NCI-H2081 treated with DMSO at 0.1 percent for 48 hours (cell line): ENCODE measurements at places on chromosomes 3 and 15.

DNA sequence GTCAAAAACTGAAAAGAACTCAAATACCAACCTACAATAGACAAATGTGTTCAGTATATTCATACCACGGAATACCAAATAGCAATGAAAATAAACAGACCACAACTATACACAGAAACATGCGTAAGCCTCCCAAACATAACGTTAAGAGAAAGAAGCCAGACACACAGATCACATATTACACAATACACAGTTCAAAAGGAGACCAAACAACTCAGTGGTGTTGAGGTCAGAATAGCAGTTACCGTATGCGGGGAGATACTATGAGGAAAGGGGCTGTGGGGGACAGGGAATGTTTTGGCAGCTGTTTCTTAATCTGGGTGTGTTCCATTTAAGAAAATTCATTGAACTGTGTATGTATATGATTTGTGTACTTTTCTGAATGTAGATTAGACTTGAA lies 6.6 kb downstream of the OSBPL10 start:
- no peak for DNase-seq

GRCh38 chr15:49507261-49507660 lies 84.2 kb downstream of the FGF7 start:
- no peak for DNase-seq

- DNase-seq = no peak
Observed at GRCh38 chr3:168859143-168859542, 763.4 kb upstream of the GOLIM4 start.

DNA sequence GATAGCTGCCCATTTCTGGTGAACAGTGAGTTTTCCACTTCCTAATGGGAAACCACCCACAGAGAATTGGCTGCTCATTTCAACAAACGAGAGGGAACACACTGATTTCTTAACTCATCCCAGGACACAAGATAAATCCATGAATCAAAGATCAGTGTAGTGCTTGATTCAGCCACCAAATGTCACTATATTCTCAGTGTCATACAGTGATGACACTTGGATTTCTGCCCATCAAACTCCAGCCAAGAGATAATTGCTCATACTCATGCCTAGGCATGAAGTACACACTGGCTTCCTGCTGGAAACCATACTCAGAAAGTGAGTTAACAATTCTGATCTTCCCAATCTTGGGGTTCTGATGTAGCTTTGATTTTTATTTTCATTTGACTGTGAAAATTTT lies 35.4 kb upstream of the GRM7 start:
- DNase-seq = no peak

DNA sequence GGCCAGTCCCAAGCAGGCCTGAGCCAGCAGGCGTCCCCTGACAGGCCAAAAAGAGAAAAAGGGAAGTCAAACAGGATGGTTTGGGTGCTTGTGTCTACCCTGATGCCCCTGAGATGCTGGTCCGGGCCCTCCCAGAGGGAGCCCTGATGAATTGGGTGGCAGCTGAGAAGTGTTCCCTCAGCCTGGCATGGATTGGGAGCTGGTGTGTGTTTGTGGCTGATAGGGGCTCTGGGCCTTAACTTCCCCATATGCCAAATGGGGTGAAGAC lies 1.4 kb downstream of the FBLN2 start:
- DNase-seq = no peak

GRCh38 chr3:193882091-193882490 lies 253.9 kb upstream of the HES1 start:
- no peak for DNase-seq

DNA sequence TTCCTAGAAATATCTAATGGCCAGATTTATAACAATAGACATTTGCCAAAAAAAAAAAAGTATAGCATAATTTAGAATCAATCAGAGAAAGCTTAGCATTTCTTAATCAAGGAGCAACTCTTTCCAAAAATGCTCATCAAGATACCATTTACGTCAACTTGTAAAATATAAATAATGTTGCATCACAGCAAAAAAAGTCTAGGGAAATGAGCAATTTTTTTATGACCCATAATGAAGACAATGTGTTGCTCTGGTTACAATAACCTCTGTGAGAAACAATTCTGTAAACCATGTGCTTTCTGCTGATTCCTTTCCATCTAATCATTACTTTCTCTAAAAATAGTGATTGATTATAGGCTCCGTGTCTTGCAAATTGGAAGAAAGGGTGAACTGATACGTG lies 36.3 kb downstream of the KBTBD8 start:
- DNase-seq = no peak

DNA sequence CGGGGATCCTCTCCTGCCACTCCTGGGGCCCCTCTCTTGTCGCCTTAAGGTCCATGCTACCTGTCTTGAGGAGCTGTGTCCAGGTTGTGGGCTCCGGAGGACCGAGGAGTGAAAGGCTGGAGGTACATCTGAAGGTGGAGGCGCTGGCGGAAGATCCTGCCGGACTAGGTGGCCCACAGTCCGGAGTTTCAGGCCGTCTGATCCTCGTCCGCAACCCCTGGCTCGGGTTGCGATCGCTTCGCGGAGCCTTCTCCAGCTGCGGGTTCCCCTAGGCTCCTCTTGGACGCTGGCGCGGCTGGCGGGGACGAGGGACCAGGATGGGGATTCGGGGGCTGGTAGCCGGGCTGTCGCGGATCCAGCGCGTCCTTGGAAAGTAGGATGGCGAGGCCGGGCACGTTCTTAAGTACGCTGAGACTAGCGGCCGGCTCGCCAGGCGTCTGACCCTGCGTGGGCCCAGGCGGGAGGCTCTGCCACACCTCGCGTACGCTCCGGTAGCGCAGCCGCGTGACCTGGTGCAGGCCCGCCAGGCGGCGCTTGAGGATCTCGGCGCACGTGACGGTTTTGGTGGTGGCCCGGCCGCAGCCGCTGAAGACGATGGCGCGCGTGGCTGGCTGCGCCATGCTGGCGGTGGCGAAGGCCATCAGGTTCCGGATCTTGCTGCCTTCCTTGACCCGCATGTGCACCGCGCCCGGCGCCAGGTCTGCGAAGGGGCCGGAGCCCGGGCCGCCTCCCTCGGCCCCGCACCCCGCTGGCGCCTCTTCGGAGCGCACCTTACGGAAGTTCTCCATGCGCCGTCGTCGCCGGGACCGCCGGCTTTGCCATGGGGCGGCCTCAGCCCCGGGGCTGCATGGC lies 550 bp downstream of the RPP25 start:
- DNase-seq = no peak

GRCh38 chr3:146131616-146132410 lies 29.2 kb downstream of the PLOD2 start:
- no peak for DNase-seq

DNA sequence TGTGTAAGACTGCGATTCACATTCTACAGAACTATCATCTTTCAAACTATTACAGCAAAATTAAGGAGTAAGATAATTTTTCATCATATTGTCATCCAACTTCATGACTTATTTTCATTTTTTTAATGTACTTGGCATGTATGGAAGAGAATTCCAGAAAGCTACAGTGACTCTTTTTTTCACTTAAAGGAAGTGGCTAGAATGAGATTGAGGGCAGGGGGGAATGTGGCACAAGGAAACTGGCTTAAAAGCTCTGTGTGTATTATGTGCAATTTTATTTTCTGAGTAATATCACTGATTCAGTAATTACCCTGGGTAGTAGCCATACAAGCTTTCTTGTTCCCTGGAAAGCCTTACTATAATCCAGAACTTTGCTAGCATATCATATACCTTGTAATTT lies 94.6 kb downstream of the FILIP1L start:
- DNase-seq = no peak

- DNase-seq = no peak
Observed at GRCh38 chr15:89165677-89166076, 55.7 kb downstream of the RLBP1 start.

GRCh38 chr3:38318766-38319671 lies 27.6 kb upstream of the XYLB start:
- no peak for DNase-seq

DNA sequence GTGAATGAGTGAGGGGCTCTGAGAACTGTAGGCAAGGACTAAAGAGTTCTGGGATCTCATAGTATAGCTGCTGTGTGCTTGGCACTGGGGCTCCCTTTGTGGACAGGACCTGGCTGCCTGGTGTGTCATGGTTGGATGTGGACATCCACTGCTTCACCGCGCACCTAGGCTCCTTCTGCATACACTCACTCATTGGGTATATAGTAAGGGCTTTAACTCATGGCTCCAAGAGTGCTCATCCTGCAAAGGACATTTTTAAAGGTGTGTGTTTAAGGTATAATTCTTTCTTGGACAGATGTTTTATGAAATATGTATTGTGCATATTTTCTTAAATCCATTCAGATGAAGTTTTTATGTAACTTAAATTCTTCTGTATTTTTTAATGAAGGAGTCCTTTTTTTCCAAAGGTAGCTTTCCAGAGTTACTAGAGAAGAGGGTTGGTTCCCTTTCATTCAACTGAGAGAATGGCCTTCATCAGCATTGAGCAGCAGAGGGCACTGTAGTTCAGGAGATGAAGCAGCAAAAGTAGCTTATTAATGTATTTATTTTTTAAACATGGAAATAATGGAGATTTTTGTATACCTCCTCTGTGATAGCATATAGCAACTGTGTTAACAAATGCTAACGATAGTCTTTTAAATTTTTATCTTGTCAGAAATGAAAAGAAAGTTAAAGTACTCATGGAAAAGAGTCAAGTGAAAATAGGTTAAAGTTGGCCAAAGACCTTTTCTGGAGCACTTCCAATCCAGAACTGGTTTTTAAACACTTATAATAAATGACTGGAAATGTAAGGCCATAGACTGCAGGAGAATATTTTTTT lies 25.2 kb downstream of the OXNAD1 start:
- no peak for DNase-seq

GRCh38 chr3:135458541-135459322 lies 506.8 kb upstream of the PPP2R3A start:
- DNase-seq = no peak
